ENCODE measurements at places on chromosomes 7 and 10. TPM values are rescaled to one million over a fixed set of nuclear protein-coding genes. Genes with fewer than 3 reads are reported as not detected.

HTR7 gene
- 3.0 TPM for total RNA-seq

MPP7 gene
- total RNA-seq = 10.6 TPM

BAMBI gene
- total RNA-seq = 219 TPM

TFPI2 gene
- 73.5 TPM for total RNA-seq

SPAM1 gene
- not detected for total RNA-seq

DNA sequence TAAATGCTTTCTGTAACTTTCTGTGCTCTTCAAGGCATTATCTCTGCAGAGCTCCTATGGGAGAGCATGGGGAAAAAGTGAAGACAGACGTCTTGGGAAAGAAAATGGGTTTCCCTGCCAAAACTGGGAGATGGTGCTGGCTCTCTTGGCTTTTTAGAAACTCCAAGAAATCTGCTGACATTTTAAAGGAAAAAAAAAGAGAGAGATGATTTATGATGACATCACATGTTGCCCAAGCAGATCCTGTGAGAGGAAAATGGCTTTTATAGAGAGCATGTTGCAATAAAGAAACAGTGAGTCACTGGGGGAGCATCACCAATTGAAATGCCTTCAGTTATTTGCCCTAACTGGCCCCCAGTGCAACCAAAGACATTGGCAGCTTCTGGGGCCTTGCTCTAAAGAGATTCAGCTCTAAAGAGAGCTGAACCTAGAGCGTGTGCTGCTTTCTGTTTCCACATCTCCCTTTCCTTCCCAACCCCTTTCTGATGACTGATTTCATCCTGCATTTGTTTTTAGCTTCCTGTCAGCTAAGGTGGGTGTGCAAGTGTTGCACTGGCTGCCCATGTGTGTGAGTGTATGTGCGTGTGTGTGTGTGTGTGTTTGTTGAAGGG lies 37.7 kb downstream of the LRMDA start:
- DNase-seq = no peak

GRCh38 chr10:72122221-72122620 lies 33.9 kb upstream of the SPOCK2 start:
- DNase-seq = no peak

GRCh38 chr10:3708852-3709251 lies 76.2 kb downstream of the KLF6 start:
- DNase-seq = no peak

- DNase-seq = no peak
Measured at GRCh38 chr7:73358590-73359275, 30.8 kb downstream of the FKBP6 start.

DNA sequence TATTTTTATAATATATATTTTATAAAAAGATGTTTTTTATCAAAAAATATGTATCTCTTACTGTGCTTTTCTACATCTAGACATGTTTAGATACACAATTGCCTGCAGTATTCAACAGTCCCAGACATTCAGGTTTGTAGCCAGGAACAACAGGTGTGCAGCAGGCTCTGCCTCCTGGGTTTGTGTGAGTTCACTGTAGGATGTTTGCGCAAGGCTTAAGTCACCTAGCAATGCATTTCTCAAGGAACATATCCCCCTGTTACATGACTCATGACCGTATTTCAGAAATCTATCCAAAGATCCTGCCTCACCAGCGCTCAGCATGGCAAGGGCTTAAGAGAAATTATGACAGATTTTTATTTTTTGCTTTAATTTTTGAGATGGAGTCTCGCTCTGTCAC lies 41.5 kb downstream of the PITRM1 start:
- no peak for DNase-seq

- DNase-seq = no peak
Measured at GRCh38 chr7:106749165-106749564, 88.2 kb upstream of the CCDC71L start.

DNA sequence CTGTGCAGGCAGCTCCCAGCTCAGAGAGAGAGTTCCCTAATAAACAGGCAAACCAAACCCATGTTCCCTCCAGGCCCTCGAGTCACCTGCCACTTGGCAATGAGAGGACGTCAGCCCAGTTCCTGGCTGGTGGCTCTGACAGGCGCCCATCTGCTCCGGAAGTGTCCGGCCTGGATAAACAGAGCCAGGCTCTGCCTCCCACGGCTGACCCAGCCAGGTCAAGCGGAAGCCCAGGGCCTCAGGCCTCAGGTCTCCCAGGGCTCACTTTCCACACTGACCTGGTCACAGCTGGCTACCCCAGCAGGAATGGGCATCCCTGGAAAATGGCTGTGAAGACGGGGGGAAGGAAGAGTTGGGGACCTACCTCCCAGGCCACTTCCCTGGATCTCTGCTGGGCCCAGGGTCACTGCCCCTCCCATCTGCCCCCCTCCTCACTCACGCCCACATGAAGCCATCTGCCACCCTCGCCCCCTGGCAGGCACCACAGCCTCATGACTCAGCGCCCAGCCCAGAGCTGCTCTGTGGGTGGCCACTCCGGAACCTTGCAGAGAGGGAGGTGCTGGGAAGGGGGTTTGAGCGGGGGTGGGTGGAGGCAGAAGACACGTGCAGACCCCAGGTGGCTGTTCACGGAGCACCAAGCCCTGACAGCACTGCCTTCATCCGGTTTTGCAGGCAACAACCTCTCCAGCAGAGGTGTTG lies 37.4 kb upstream of the DUSP5 start:
- DNase-seq = no peak

GRCh38 chr10:122516734-122517133 lies 43.8 kb upstream of the DMBT1 start:
- no peak for DNase-seq

DNA sequence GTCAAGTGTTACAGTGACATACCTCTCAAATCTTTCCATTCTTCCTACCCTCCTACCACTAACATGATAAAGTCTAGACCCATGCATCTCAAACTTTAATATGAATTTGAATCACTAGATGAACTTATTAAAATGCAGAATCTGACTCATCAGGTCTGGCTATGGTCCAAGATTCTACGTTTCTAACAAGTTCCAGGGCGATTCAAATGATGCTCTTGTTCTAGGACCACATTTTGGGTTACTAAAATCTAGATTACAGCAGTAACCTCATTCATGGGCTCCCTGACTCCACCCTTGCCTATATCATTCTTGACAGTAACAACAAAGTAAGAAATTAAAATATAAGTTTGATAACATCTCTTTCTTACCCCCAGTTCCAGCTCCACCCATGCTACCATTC lies 124.8 kb upstream of the LSM8 start:
- DNase-seq = no peak

DNA sequence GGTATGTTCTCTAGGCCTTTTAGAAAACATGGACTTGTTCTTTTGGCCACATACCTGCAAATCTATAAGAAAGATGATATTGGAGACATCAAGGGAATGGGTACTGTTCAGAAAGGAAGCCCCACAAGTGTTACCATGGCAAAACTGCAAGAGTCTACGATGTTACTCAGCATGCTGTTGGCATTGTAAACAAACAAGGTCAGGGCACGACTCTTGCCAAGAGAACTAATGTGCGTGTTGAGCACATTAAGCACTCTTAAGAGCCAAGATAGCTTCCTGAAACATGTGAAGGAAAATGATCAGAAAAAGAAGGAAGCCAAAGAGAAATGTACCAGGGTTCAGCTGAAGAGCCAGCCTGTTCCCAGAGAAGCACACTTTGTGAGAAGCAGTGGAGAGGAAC lies 37.1 kb downstream of the SDK1 start:
- DNase-seq = no peak

GRCh38 chr10:3948843-3949242 lies 163.8 kb upstream of the KLF6 start:
- no peak for DNase-seq

All from mesothelial cell of epicardium (in vitro differentiated cells).